ENCODE measurements at places on chromosomes 1 and 21.

DNA sequence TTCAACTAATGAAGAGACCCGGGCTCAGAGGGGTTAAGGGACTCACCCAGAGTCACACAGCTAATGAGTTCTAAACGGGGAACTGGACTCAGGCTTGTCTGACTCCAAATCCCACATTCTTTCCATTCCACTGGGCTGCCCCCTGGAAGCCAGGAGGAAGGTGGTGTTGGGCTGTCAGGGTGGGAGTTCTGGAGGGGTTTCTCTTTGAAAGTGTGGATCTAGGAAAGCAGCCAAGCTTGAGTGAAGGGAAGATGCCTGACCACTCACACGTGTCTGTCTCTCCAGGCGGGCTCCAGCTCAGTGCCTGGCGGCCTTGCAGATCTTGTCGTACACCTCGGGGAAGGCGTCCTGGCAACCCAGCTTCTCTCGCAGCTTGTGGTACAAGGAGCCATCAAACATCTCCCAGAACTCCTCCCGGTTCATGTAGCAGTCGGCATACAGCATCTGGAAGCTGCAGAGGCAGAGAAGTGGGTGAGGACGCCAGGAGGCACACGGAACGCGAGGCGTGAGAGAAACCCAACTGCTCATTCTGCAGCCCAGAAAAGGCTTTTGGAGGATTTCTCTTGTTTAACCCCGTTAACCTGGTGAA is 35.0 kb downstream of the DHCR24 start:
- DNase-seq: no peak

DNA sequence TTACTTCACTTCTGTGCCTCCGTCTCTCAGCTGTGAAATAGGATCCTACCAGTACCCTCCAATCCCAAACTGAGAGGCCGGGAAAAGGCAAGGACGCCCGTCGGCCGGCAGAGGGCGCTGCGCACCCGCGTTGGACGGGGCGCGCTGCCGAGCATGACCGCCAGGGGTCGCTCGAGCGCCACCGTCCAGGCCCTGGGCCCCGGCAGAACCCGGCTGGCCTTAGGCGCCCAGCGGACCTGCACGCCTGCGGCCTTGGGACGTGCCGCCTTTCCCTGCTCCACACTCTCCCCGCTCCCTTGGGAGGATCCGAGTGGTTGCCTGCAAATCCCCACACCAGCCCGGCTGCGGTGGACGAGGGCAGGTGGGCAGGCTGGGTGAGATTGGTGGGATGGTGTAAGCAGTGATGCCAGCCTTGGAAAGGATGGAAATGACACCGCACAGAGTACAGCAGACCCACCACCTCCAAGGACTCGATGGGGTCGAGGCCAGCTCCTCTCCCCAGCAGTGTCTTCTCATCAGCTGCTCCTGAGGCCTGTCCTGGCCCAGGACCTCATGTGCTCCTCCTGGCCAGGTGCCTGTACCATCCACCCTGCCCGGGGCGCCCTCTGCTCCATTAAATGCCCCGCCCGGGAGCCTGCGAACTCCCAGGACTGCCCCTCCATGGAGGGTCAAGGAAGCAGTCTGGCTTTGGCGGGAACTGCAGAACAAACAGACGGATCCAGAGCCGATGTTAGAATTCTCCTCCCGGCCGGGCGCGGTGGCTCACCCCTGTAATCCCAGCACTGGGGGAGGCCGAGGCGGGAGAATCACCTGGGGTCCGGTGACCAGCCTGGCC is 47.4 kb upstream of the LBR start:
- peak; percentile 68 for DNase-seq

- no peak for DNase-seq
Observed at GRCh38 chr1:228150120-228150460, 360 bp downstream of the GJC2 start.

DNA sequence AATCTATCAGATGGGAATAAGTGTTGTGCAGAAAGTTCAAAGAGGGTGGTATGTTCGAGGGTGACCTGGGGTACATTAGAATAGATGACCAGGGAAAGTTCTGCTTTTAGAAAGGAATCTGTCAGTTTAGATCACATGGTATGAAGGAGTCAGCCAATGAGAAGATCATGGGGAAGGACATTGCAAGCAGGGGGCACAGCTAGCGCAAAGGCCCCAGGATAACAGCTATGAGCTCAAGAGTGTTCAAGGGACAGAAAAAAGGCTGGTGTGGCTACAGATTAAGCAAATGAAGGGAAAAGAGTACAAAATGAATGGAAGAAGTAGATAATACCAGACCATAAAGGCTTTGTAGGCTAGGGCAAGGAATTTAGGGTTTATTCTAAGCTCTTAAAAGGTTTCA is 8.6 kb downstream of the LEPR start:
- no peak for DNase-seq

DNA sequence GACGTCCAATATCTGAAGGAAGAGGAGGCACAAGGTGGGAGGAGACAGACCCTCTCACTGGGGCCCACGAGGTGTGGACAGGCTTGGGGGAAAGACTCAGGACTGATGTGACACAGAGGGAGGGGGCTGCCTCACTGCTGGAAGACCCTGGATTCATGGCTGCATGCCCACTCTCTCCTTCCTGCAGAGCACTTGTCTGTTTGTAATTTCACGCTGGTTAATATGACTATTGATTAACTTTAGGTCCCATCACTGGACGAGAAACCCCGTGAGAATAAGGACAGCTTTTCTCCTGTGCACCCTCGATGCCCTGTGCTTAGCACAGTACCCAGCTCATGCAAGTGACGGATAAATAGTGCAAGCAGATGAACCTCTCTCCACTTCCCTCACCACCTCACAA is 35.1 kb downstream of the CACNA1S start:
- DNase-seq: no peak
